ENCODE measurements at places on chromosomes 1 and 21.

GRCh38 chr1:170593173-170594011 is 61.4 kb downstream of the GORAB start:
- DNase-seq: no peak

DNA sequence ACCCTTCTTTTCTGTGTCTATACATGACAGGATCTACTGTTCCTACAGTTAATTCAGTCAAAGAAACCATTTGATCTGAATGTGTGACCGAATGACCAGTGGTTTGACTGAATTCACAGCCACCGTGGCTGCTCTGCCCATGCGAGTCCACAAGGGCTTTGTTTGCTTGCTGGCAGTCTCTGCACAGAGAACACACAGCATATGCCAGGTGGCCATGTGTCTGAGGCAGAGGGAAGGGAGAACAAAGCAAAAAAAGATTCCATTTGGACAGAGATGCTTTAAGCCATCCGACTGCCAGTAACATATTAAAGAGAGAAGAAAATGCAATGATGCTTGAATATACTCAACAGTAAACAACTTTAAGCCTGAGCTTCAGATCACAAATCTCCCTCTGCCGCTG is 737.8 kb upstream of the CXADR start:
- no peak for DNase-seq

GRCh38 chr1:98669355-98670296 is 8.1 kb downstream of the SNX7 start:
- no peak for DNase-seq

- DNase-seq: no peak
Observed at GRCh38 chr1:179803104-179803503, 60.0 kb downstream of the FAM163A start.

GRCh38 chr1:39925721-39926342 is 24.1 kb upstream of the MYCL start:
- no peak for DNase-seq

- peak; percentile 42 for DNase-seq
Observed at GRCh38 chr1:155226910-155227260, 18.4 kb downstream of the MTX1 start.

DNA sequence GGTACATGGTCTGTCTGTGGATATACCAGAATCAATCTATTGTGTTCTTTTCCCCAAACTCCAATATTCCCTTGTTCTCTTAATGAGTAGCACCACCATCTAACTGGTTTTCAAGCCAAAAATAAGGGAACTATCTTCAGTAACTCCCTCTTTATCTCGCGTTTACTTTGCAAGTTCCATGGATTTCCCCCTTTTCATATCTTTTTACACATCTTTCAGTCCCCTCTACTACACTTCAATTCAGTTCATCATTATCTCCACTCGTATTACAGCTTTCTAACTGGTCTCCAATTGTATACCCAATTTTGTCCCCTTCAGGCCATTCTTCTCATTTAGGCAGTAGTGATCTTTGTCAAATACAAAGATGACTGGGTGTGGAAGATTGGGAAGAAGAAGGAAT is 4.1 kb upstream of the TMCO1 start:
- no peak for DNase-seq
